ENCODE measurements at places on chromosomes 7 and 10. TPM values are rescaled to one million over a fixed set of nuclear protein-coding genes. Genes with fewer than 3 reads are reported as not detected.
A peak's percentile ranks its signal among the peaks of the same experiment; 100 is the strongest.

GRCh38 chr7:28052933-28053332, 127.7 kb downstream of the JAZF1 start:
- peak; percentile 75 for DNase-seq

DNA sequence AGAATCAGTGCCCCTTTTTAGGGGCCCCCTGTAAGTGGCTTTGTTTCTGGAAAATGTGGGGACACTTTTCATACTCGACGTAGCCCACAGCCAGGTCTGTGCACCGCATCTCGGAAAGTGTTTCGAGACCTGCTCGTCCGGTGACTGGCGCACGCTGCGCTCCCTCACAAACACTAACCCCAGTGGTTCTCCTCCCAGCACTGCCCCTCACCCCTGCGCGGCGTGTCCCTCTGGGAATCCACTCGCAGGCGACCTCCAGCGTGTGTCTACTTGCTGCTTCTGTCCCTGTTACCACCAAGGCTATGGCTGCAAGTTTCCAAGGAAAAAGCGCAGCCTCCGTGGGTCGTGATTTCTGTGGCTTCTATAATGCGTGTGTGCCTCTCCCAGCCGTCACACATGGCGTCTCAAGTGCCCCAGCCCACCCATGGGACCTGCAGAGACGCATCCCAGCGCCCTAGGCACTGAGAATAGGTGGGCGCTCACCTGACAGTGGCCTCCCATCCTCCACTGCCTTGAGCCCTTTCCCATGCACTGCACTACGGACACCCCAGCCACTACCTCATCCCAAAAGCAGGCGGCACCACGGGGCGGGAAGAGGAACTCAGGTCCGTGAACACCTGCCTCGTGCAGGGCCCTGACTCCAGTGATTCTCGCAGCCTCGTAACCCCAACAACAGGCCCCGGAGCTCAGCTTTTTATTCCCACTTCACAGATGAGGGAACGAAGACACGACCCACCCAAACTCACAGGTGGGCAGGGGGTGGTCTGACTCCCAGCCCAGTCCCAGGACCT, 49.3 kb downstream of the PTPRN2 start:
- DNase-seq, result no peak

The RPEL1 gene
- 0.13 TPM for total RNA-seq

GRCh38 chr7:99839287-99840021, 11.6 kb downstream of the CYP3A43 start:
- peak; percentile 85 for DNase-seq

The TEX47 gene
- total RNA-seq, result not detected

DNA sequence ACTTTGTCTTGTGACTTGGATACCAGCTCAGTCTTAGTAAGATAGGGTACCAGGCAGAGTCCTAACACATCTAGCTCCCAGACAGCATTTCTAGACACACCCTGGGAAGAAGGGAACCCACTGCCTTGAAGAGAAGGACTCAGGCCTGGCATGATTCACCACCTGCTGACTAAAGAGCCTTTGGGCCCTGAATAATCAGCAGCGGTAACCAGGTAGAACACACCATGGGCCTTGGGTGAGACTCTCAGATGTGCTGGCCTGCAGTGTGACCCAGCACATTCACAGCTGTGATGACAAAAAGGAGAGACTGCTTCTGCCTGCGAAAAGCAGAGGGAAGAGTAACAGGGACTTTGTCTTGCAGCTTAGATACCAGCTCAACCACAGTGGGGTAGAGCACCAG, 10.4 kb upstream of the TNKS2 start:
- DNase-seq, result peak; percentile 94

The VIPR2 gene
- total RNA-seq, result not detected

GRCh38 chr7:65955718-65956117, 26.3 kb downstream of the GUSB start:
- DNase-seq, result peak; percentile 8

The ELFN1 gene
- total RNA-seq, result under 0.01 TPM

DNA sequence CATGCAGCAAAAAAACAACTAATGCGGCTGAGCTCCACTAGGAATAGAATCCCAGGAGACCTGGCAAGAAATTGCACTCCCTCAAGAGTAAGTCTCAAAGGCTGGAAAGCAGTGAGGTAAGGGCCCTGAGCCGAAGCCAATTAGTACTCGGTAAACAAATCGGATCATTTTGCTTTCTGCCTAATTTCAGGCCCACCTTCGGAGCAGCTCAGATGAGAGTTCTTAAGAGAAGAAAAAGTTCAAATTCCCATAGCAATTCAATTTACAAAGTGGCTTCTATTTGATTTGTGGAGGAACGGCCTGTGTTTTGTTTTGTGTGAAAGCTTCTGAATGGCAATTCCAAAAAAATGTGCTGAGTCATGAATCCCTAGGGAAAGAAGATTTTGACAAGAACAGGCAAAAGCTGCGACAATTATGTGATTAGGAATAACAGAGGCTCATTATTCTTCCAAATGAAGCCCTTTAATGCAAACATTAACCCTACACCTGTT, 60.9 kb downstream of the SLC16A9 start:
- peak; percentile 14 for DNase-seq
